ENCODE measurements at places on chromosomes 3 and 15.

DNA sequence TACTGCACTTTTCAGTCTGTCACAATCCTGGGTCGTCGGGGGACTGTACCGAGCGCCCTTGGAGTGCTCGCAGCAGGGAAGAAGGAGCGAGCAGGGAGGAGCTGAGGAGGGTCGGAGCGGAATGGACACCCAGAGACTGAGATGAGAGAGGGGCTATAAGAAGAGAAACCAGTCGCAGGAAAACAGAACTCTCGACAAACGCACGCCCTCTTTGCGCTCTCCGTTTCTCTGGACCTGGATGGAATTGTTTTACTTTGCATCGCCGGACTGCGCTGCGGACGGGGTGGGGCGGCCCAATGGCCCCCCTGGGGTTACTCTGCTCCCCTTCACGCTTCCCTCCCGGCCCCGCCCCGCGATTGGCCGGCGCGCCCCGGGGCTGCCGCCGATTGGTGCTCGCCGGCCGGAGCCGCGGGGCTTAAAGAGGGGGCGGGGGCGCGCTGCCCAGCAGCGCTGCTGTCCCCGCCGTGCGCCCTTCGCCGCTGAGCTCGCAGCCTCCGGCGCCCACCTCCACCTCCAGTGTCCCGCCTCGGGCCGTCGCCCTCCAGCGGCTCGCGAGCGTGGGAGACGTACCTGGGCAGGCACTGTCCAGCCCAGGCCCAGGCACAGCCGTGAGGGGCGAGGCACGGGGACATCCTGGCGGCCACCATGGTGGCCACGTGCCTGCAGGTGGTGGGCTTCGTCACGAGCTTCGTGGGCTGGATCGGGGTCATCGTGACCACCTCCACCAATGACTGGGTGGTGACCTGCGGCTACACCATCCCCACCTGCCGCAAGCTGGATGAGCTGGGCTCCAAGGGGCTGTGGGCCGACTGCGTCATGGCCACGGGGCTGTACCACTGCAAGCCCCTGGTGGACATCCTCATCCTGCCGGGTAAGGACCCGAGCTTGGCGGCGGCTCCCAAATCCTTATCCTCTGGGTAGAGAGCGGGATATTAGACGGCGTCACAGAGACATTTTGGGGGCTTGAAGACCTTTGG, at the start of gene CLDN11:
CLDN11 (plus strand) TSS at position 447 of the 977 bp plus-strand sequence; CDS start at position 646, 199 bp downstream.
- no peak for DNase-seq

- no peak for DNase-seq
Measured at GRCh38 chr15:48540756-48541155, 104.8 kb downstream of the FBN1 start.

- peak; percentile 5 for DNase-seq
Measured at GRCh38 chr3:3015185-3016089, 94.7 kb downstream of the IL5RA start.

GRCh38 chr15:70098461-70099166, 897 bp upstream of the TLE3 start:
- no peak for DNase-seq

DNA sequence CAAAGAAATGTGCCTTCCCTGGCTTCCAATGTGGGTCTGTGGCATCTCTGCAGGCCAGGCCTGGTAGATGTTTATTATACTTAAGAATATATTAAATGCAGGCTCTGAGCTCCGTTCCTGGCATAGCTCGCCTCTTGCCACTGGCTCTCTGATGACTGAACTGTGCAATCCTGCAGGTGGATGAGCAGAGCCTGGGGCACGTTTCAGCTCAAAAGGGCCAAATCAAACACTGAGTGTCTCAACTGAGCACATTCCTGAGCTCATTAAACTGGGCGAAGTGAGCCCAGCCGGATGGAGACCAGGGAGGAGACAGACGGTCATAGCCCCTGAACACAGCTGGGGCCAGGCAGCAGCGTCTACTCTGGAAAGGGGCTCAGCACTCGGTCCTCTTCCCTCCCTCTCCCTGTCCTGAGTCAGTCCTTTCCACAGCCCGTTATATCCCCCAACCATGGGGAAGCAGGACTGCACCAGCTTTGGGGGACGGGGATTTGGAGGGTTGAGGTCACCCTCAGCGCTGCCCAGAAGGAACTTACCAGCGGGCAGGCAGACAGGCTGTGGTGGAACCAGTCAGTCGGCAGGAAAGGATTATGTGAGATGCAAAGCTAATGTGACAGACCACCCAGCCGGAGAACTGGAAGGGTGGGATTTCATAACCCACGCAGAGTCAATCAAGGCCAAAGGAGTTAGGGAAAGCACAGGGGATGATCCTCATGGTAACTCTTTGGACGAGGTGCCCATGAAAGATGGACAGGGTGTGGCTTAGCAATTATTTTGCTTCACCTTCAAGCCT, 77.4 kb upstream of the ANKRD34C start:
- no peak for DNase-seq

- no peak for DNase-seq
Measured at GRCh38 chr3:66489581-66489980, 11.2 kb downstream of the LRIG1 start.

GRCh38 chr3:155641956-155642355, 102.9 kb downstream of the PLCH1 start:
- no peak for DNase-seq

GRCh38 chr3:71323558-71323957, 260.0 kb downstream of the FOXP1 start:
- no peak for DNase-seq

- no peak for DNase-seq
Measured at GRCh38 chr15:78083687-78084448, 6.4 kb upstream of the TBC1D2B start.

- no peak for DNase-seq
Measured at GRCh38 chr15:65553691-65554090, 23.4 kb downstream of the HACD3 start.

DNA sequence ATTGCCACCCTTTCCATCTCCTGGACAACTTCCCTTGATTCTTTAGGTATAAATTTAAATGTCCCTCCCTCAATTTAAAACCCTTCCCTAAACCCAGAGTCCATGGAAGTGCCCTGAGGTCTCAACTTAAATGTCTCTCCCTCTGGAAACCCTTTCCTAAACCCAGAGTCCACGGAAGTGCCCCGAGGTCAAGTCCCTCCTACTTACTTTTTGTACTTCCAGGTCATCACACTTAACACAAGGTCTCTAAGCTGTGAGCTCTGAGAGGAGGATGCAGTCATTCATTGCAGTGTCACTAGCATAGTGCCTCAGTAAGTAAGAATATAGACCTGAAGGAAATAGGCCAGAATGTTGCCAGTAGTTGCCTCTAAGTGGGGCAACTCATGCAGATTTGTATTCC, 78.2 kb upstream of the BNC1 start:
- DNase-seq, result no peak

GRCh38 chr15:77836121-77836692, 203.5 kb upstream of the LINGO1 start:
- peak; percentile 12 for DNase-seq

- DNase-seq, result no peak
Measured at GRCh38 chr15:72972362-72972761, 79.9 kb upstream of the NEO1 start.

DNA sequence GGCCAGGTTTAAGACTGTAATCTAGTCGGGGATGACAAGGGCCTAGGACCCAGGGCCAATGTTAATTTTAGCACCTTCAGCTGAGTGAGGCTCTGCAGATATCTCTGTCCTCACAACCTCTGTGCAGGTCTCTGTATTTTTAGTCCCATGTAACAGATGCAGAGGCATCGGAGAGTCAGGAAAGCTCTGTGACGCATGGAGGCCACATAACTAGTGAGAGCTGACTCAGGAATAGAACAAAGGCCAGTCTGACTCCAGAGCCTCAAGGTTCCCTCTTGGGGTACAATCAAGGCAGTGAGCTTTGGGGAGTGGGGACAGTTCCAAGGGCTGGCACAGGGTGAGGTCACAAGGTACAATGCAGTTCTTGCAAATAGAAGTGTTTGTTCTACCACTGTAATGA, 31.0 kb downstream of the FSTL1 start:
- no peak for DNase-seq

GRCh38 chr3:95177096-95177495, 1114.2 kb downstream of the NSUN3 start:
- DNase-seq, result no peak

Measured in astrocyte of the cerebellum (primary cell).